Daoy (cell line): ENCODE measurements at places on chromosomes 2 and 18. TPM values are rescaled to one million over a fixed set of nuclear protein-coding genes. Genes with fewer than 3 reads are reported as not detected.

APOB gene
- not detected in 2 replicates for total RNA-seq

UPP2 gene
- not detected in 2 replicates for total RNA-seq

PLGLB1 gene
- total RNA-seq: 0.29 and 1.3 TPM in 2 replicates

BCL2L11 gene
- 2.4 and 4.8 TPM in 2 replicates for total RNA-seq

ANKRD53 gene
- not detected in 2 replicates for total RNA-seq

EPAS1 gene
- total RNA-seq: 2.4 and 3.4 TPM in 2 replicates

SULT1C2 gene
- total RNA-seq: 1.0 and 7.7 TPM in 2 replicates

MATN3 gene
- total RNA-seq: 0.29 and 0.30 TPM in 2 replicates

EML6 gene
- 1.0 and 2.1 TPM in 2 replicates for total RNA-seq

PTPRM gene
- total RNA-seq: 6.8 and 13.0 TPM in 2 replicates

GPR35 gene
- 0.33 and 1.1 TPM in 2 replicates for total RNA-seq

PROKR1 gene
- 0.06 TPM in 1 of 2 replicates, not detected in the other for total RNA-seq

IL18R1 gene
- 4.6 and 7.0 TPM in 2 replicates for total RNA-seq

SUCLG1 gene
- 69.1 and 77.0 TPM in 2 replicates for total RNA-seq

ERICH2 gene
- 0.42 TPM in 1 of 2 replicates, not detected in the other for total RNA-seq

RNF125 gene
- total RNA-seq: 0.18 and 0.57 TPM in 2 replicates

SERPINB11 gene
- total RNA-seq: not detected in 2 replicates

ABCG5 gene
- total RNA-seq: not detected in 2 replicates

RGPD4 gene
- not detected in 2 replicates for total RNA-seq

SH2D6 gene
- total RNA-seq: 0.34 TPM in 1 of 2 replicates, not detected in the other

LAMA3 gene
- total RNA-seq: 1.4 and 5.9 TPM in 2 replicates

ARHGAP28 gene
- total RNA-seq: 3.6 and 25.5 TPM in 2 replicates

PCARE gene
- not detected in 2 replicates for total RNA-seq

UGT1A4 gene
- total RNA-seq: 0.63 TPM in 1 of 2 replicates, not detected in the other

SLC11A1 gene
- not detected in 2 replicates for total RNA-seq
